ENCODE measurements at places on chromosomes 6 and 20.

- no peak for DNase-seq
These were observed 62.6 kb upstream of the AKAP12 start for GRCh38 chr6:151176911-151177770.

- DNase-seq, result no peak
These were observed at the start of gene ENPP5 for GRCh38 chr6:46170357-46171289. Gene ENPP5 (minus strand): TSS chr6:46170980. CDS start chr6:46168262, 2,718 bp downstream.

DNA sequence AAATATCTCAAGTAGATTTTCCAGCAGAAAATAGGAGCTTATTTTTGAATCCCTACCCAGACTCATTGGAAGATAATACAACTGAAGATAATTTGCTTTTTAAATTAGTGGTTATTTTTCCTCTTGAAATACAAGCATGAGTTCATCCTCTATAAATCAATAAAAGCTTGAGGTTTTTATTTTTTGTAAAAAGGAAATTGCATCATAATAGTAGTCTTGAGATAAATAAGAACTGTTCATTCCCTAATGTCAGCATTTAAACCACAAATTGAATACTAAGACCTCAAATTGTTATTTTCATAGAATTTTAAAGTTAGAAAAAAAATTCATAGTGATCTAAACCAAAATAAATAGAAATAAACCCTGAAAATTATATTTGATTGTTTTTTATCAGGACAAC lies 719.1 kb downstream of the CD109 start:
- no peak for DNase-seq

DNA sequence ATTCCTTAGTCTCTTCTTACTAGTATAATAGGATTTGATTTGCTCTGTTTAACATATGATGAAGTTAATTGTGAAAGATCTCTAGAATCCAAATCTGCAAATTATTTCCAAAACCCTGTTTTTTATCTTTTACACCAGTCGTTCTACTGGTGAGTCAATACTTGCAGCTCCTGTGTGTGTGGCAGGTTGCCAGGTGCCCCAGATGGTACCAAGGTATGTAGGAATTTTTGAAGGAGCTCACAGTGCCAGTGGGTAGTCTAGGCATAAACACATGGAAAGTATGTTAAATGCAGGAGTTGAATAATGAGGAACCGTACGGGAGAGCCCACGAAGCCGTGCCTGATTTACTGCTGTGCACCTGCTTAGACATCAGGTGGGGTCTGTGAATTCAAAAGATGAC lies 192.2 kb downstream of the FARS2 start:
- no peak for DNase-seq

GRCh38 chr6:127581576-127581975 lies 4.6 kb downstream of the C6orf58 start:
- no peak for DNase-seq

GRCh38 chr20:53918949-53919361 lies 151.4 kb downstream of the BCAS1 start:
- no peak for DNase-seq

GRCh38 chr6:36969988-36970891 lies 15.7 kb downstream of the PI16 start:
- no peak for DNase-seq

DNA sequence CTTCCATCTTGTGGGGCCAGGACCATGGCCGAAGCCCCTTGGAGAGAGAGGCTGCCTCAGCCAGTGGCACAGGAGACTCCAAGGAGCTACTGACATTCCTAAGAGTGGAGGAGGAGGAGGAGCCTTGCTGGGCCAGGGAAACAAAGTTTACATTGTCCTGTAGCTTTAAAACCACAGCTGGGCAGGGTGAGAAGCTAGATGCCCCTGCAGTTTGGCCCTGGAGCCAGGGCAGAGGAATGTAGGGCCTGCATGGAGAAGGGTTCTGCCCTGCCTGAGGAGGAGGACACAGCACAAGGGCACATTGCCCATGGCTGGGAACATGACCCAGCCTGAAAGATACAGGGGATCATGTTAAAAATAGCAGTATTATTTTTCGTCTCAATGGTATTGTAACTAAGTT lies 37.4 kb downstream of the PLCG1 start:
- no peak for DNase-seq

GRCh38 chr20:58889798-58890517 lies 37.4 kb downstream of the GNAS start:
- no peak for DNase-seq

DNA sequence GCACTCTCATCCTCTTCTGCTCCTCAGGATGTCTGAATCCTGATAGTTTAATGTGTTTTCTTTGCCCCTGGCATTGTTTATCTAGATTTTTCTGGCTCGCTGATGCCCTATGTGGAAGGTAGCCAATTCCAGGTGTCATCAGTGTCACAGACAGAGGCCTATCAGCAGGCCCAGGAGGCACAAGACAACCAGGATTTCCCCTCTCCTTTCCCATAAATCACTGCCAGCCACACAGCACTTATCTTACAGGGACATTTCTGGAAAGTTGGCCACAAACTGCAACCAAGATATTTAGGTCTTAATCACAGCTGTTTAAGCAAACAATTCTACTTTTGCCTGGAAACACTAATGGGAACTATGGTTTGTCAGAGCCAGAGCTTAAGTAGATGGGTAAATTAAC lies 28.1 kb downstream of the ADGRF5 start:
- no peak for DNase-seq

- DNase-seq, result no peak
These were observed 2.1 kb downstream of the MAP3K7 start for GRCh38 chr6:90584636-90585255.

DNA sequence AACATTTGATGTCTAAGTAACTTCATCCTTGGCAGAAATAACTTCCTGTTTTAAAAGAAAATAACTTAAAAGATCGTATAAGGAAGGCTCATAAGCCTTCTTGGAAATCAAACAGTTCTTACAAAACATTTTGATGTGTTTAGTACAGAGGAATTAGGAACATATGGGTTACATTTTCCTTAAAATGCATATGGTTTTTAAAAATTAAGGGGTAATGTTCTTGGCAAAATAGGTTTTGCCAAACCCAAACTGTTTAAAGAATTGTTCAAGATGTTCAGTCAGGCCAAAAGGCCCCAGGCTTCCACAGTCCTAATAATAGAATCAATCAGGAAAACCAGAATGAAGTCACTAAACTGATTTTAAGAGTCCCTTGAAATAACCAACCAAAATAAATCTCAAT lies 142.7 kb upstream of the SLC35B3 start:
- no peak for DNase-seq

- DNase-seq, result no peak
These were observed 32.5 kb upstream of the DLGAP4 start for GRCh38 chr20:36273414-36274180.

DNA sequence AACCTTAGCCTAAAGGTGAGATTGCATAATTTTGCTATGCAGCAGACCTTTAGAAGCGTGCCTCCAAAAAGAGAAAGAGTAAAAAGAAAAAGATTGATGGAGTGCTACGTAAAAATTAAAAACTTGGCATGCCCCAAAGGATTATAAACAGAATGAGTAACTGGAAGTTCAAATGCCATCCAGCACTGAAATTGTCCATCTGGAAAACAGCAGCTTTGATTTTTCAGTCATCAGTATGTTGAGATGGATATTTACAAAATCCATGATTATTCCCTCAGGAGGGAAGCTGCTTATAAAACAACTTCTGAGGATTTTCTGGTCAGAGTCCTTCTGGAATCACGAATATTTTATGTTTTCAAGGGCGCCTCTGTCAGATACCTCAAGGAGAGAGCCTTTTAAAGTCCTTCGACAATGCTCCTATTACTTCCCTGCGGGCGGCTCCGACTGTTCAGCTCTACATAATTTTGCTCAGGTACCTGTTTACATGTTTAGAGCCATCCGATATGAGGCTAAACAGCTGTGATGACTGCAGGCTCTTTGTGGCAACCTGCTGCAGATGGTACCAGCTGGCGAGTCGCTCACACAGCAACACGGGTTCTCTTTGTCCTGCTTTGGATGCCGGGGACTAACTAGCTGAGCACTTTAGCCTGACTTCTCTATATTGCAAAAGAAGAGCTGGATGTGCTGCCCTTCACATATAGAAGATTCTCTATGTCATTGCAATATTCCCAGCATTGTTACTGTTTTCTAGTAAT lies 83.3 kb downstream of the RCAN2 start:
- no peak for DNase-seq

DNA sequence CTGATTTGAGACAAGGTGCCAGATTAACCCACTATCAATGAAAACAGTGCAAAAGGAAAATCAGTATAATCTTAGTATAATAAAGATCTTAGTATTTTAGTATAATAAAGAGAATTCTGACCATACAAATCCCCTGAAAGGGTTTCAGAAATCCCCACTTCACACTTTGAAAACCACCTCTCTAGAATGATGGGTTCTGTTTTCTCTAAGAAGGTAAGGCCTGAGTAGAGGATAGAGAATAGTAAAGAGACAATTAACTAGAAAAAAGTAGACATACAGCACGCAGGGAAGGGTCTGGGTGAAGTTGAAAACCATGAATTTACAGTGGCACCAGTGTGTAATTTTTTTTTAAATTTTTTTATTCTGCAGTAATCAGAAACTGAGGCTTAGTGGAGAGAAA lies 73.6 kb downstream of the REV3L start:
- DNase-seq, result no peak
